ENCODE measurements at places on chromosomes 12 and 14.

DNA sequence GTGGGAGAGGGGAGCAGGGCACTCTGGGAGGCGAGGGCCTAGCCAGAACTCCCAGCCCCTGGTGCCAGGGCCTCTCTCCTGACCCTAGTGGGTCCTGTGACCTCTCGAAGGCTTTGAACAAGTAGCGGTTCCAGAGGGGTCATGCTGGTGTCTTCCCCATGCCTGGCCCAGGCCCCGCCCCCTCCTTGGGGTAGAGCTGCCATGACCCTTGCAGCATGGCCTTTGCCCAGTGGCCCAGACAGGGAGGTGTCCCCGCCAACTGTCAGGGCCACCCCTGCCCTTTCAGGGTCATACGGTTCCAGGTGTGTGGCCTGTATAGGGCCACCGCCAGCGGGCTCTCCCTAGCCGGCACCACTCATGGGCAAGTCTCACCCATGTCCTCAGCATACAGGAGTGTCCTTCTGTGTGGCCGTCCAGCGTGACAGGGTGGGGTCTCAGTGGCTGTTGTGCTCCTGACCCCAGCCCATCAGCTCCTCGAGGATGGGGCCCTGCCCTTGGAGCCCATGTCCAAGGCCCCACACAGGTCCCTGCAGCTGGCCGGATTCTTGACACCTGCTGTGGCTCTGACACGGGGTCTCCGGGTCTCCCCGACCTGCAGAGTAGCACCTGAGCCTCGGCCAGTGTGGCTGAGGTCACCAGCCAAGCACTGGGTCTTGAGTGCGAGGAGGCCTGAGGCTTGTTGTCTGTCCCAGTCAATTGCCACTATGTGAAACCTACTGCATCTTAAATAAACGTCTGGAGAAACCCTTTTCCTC, 34.6 kb downstream of the PACS2 start:
- DNase-seq: no peak

GRCh38 chr12:77610446-77610845, 220.2 kb upstream of the NAV3 start:
- DNase-seq: no peak

GRCh38 chr12:94873734-94874517, 129.6 kb downstream of the NDUFA12 start:
- no peak for DNase-seq

GRCh38 chr14:72177251-72177650, 245.0 kb downstream of the RGS6 start:
- DNase-seq: no peak

- DNase-seq: peak; percentile 59
These were observed 550 bp downstream of the GNG2 start for GRCh38 chr14:51860825-51861499.

DNA sequence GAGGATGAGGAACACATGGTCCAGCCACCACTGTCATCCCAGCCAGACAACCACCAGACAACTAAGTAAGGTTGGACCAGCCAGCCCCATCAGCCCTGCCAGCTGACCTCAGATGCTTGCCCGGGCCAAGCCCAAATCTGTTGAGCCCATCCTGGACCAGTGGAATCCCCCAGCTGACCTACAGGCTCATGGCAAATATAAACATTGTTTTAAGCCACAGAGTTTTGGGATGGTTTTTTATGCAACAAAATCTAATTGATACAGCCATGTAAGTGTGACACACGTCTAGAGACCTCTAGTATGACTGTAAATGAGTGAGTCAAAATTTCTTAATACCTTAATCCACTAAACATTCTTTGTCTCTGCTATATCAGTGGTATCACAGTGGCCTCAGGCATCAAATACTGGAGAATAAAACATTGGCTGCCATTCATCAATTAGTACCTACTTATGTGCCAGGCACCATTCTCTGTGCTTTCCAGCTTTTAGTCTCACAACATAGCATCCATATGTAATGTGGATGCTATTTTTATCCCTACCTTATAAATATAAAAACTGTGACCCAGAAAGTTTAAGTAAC, 24.2 kb upstream of the NT5DC3 start:
- peak; percentile 82 for DNase-seq

DNA sequence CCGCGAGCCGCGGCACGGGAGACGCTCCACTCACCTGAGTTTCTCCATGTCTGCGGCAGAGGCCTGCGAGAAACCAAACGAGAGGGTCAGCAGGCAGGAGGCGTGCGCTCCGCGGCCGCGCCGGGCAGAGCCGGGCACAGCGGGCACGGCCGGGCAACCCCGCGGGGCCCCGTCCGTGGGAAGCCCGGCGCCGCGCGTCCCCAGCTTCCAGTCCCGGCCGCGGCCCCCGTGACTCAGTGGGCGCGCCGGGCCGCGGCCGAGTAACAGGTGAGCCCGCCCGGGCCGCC, 19.4 kb downstream of the BEGAIN start:
- DNase-seq: no peak

GRCh38 chr12:132524405-132524804, 34.5 kb downstream of the FBRSL1 start:
- peak; percentile 94 for DNase-seq

GRCh38 chr12:75366629-75367028, 24.3 kb upstream of the GLIPR1L2 start:
- DNase-seq: no peak

GRCh38 chr12:4830556-4831210, 79.0 kb upstream of the KCNA1 start:
- DNase-seq: no peak

DNA sequence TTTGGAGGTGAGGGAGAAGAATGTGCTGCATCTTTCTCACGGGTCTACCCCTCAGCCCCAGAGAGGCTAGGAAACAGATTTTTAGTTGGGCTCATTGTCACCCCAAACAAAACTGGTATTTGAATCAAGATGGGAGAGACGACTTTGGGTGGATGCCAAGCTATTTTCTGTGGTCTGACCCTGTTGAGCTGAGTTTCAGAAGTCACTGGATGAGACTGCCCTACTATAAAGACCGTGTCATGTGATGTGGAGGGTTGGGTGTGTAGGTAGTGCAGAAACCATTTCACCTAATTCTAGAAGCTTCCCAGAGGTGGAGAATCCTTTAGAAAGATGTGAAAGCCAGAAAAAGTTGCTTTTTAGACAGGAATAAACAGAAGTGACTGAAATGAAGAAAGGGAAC, 60.2 kb downstream of the IFT43 start:
- DNase-seq: no peak

DNA sequence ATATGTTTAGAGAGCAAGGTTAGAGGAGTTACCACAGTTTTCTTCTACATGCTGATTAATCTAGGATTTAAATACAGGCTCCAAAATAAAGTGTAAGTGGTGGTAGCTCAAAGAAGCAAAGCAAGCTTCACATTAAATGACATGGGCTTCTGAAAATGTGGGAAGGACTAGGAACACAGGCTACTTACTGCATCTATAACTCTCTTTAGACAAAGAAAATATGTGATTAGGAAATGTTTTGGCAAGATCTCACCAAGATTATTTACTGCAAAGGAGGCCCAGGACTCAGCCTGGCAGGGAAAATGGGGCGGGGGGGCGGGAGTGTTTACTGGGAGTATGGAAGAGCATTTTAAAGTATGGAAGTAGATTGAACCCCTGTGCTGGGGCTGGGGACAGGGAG, 39.4 kb downstream of the ETV6 start:
- DNase-seq: no peak

- no peak for DNase-seq
These were observed 1340.9 kb upstream of the TMEM132C start for GRCh38 chr12:126926023-126926594.

- no peak for DNase-seq
These were observed 452.2 kb downstream of the BCL11B start for GRCh38 chr14:98819867-98820206.

- DNase-seq: peak; percentile 30
These were observed 12.2 kb downstream of the ITPK1 start for GRCh38 chr14:93103392-93104080.

- no peak for DNase-seq
These were observed 8.0 kb upstream of the ITGA5 start for GRCh38 chr12:54427106-54427505.

- no peak for DNase-seq
These were observed 90.1 kb downstream of the DRAM1 start for GRCh38 chr12:101967506-101967905.

GRCh38 chr14:96744262-96744661, 52.9 kb upstream of the VRK1 start:
- no peak for DNase-seq

GRCh38 chr12:92191061-92191460, 45.4 kb upstream of the BTG1 start:
- no peak for DNase-seq

GRCh38 chr14:47186486-47186885, 488.9 kb downstream of the MDGA2 start:
- DNase-seq: peak; percentile 39

GRCh38 chr14:87898301-87898700, 94.7 kb downstream of the GALC start:
- no peak for DNase-seq
